Ammon's horn (tissue), 1 donor: ENCODE measurements at places on chromosomes 5 and 9.

DNA sequence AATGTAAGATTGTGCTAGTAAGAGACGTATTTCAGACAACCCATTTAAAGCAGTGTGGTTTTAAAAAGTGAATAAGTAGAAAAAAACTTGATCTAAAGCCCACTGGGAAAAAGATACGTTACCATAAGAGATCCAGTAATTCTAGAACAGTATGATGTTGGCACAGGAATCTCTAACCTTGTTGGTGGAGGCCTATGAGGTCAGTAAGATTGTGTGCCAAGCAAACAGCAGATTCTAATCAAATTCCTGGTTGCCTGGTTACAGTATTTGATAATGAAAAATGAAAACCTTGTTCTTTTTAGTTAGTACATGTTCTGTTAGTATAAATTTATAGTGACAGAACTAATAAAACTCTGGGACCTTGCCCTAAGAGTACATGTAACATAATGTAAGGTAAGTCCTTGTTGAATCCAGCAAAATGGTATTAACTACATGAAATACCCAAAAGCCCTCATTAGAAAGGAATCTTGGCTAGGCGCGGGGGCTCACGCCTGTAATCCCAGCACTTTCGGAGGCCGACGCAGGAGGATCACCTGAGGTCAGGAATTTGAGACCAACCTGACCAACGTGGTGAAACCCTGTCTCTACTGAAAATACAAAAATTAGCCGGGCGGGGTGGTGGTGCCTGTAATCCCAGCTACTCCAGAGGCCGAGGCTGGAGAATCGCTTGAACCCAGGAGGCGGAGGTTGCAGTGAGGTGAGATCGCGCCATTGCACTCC is 33.2 kb upstream of the DMXL1 start:
- DNase-seq: no peak

GRCh38 chr5:145946112-145946861 is 9.9 kb downstream of the SH3RF2 start:
- no peak for DNase-seq

- no peak for DNase-seq
These were observed 584.5 kb downstream of the TLE4 start for GRCh38 chr9:80156262-80156661.

DNA sequence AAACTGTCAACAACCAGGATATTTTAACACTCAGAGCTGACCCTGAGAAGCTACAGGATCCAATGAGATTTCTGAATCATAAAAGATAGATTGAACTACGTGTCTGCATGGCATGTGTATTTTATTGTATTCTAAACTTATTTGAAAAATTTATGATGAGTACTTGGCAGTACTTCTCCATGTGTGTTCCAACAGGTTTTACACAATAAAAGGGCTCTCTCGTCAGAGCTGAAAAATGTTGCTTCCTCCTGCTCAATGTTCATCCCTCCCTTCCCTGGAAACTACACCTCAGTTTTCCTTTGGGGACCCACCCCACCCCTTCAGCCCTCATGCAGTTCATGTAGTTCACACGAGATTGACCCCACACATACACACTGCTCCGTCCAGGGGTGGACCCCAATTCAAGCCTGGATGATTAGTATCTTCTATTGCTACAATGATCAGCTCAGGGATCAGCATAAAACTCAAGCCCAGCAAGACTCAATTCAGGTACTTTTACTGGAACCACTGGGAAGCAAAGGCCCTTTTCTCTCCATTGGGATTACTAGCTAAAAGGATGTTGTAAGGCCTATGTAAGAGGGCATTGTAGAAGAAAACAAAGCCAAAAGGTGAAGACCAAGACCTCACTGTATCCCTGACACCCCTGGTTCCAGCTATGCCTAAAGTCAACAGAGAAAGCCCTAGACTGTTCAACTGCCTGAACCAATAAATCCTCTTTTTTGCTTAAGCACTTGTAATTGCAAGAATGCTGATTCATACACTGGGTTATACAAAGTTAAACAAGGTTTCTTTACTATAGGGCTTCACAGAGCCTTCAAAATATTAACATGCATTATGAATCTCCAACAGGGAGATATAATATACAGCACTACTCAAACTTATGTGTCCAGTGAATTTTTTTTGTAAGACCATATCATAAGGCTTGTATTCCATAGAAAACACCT is 112.6 kb downstream of the SAXO1 start:
- DNase-seq: no peak

- DNase-seq: no peak
These were observed 52.2 kb downstream of the MTAP start for GRCh38 chr9:21854594-21854993.

DNA sequence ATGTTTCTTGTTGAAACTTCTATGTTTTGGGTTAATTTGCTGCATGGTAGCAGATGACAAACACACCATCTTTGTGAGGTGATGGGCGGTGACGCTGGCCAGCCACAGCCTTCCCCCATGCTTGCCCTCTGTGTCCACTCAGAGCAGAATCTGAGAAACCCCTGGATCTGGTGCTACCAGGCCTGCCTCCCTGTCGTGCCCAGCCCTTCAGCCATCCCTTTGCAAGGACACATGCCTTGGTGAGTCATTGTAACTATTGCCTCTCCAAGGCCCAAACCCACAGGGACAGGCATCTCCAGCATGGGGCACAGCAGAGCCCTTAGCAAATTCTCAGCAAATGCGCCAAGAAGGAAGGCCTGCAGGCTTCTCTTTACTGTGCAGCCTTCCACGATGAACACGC is 48.1 kb upstream of the FCN1 start:
- DNase-seq: no peak

- no peak for DNase-seq
These were observed 30.2 kb upstream of the SLCO6A1 start for GRCh38 chr5:102529031-102529430.

DNA sequence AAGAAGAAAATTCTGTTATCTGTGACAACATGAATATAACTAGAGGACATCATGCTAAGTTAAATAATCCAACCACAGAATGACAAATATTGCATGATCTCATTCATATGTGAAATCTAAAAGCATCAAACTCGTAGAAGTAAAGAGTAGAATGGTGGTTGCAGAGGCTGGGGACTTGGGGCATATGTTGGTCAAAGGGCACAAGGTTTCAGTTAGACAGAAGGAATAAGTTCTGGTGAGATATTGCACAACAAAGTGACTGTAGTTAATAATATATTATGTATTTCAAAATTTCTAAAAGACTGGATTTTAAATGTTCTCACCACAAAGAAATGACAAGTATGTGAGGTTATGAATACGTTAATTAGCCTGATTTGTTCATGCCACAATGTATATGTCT is 24.8 kb downstream of the GRIA1 start:
- no peak for DNase-seq

DNA sequence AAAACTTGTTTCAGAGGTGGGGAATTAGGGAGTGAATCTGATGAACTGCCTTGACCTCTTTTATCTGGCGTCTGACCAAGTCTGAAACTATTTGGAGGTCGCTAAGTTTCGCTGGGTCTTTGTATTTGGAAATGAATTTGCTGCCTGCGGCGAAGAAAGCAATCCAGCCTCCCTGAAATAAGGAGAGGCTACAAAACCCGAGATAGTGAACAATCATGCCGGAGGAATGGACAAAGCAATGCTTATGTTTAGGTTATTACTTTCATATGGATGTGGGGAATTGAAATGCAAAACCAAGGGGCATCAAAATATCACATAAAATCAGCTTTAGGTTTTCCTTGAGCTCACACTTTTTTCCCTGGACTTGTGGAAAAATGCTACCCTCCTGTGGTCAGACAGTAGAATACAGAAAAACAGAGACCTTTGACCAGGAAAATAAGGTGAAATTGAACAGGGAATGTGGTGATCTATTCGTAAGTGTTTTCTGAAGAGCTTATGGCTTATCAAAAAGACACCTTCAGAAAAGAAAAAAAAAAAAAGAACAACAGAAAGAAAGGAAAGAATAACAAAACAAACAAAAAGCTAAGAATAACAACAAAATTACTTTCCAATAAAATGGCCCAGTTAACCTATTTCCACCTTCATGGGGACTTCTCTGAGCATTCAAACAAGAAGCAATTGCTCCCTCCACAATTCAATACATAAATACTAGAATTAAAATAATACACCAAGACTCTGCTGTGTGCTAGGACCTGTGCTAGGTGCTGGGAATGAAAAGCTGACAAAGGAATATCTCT is 68.6 kb upstream of the DPYSL3 start:
- peak; percentile 67 for DNase-seq

DNA sequence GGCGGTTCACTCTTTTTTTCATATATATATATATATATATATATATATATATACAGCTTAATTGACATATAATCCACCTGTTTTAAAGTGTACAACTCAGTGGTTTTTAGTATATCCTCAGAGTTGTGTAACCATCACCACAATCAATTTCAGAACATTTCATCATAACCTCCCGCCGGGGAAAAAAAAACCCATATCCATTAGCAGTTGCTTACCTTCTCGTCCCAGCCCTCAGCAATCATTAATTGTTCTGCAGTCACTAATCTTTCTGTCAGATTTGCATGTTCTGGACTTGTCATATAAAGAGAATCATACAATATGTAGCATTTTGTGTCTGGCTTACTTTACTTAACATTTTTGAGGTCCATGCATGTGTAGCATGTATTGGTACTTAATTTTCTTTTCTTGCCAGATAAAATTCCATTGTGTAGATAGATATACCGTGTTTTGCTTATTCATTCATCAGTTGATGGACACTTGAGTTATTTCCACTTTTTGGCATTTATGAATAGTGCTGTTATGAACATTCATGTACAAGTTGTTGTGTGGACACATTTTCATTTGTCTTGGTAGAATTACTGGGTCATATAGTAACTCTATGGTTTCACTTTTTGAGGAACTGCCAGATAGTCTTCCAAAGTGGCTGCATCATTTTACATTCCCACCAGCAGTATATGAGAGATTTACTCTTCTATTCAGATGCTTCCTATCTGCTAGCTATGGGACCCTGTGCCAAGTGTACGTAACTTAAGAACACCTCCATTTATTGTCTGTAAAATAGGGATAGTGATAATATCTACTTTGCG is 3.5 kb upstream of the RNF145 start:
- DNase-seq: no peak

GRCh38 chr5:3124410-3124809 is 372.9 kb upstream of the IRX2 start:
- no peak for DNase-seq

- no peak for DNase-seq
These were observed 80.0 kb downstream of the ZNF622 start for GRCh38 chr5:16385516-16386090.

- peak; percentile 30 for DNase-seq
These were observed 16.3 kb downstream of the LARP1 start for GRCh38 chr5:154771383-154771901.

DNA sequence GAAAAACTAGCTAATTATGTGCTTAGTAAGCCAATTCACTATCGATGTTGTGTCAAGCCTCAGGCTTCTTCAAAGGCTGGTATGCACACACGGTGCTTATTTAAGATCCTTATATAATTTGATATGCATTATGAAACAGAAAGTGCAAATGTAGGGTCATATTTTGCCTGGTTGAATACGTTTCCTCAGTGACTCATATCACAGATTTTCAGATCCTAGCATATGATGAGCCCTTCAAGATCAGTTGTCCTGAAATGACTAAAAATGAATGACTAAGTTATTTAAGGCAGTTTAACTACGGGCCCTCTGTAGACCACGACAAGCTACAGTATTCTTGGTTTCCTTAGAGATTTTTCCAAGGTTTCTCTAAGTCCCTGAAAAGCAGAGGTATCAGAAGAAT is 778.3 kb downstream of the PRELID2 start:
- no peak for DNase-seq

DNA sequence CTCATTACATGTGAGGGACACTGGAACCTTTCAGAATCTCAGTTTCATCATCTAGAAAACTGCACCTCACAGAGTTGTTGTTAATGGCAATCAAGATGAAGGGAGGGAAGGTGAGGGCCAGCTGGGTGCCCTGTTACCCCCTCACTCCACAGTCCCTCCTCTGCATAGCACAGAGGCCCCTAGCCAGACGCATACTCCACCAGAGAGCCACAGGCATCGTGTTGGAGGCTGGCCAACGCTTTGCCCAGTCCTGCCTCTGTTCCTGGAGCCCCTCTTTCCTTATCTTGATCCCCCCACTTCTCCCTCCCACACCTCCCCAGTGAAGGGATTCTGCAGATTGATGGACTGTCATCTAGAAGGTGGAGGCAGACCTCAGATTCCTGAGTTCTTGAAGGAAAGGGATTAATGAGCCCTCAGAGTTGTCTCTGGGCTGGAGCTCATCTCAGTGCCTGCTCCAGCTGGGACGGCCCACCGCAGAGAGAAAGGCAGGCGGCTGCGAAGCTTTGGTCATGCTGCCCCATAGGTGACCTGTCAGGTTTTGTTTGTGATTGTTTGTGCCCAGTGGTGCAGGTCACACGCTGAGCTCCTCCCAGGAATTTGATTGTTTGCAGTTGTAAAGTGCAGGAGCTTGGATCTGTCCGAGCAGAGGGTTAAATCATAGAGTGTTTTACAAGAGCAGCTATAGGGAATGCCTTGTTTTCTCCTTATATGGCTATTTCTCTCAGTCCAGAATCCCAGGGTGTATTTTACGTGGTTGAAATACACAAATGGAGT is 487.3 kb downstream of the CCDC171 start:
- DNase-seq: no peak

DNA sequence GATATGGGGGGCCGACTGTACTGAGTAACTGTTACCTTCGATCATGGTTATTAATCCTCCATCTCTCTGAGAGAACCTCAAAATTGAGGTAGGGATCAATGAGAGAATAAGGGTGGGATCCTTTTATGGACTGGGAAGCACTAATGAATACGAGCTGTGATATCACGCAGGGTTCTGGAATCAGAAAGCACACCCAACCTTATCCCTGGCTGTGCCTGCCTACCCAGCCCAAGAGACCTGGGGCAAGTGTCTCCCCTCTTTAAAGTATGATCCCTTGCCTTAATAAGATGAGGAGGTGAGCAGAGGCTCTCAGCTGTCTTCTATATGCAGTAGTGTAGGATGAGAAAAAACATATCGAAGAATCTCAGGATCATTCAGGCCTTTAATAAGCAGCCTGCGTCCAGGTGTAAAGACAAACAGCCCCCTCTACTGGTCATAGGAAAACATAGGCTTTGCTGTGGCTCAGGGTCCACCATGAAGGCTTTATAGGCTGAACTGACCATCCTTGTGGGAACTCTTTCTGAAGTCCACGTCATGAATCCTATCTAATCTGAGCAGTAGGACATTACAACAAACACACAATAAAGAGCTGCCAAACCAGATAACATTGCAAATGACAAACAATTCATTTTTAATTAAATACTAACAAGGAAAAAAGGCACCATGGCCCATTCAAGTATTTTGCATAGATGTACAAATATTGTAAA is 16.8 kb downstream of the NIPAL4 start:
- DNase-seq: peak; percentile 84

GRCh38 chr9:133221177-133221809 is 12.2 kb upstream of the OBP2B start:
- DNase-seq: no peak
